ENCODE measurements at places on chromosomes 7 and 10.

GRCh38 chr7:85464042-85464651 is 277.3 kb upstream of the SEMA3D start:
- no peak for DNase-seq

- DNase-seq = no peak
Observed at GRCh38 chr10:132926777-132927650, 15.4 kb downstream of the CFAP46 start.

GRCh38 chr10:104427989-104428388 is 74.4 kb downstream of the CFAP58 start:
- no peak for DNase-seq

GRCh38 chr10:69952069-69952800 is 100.4 kb upstream of the MACROH2A2 start:
- no peak for DNase-seq

GRCh38 chr7:81007051-81007450 is 88.2 kb upstream of the SEMA3C start:
- DNase-seq = no peak

DNA sequence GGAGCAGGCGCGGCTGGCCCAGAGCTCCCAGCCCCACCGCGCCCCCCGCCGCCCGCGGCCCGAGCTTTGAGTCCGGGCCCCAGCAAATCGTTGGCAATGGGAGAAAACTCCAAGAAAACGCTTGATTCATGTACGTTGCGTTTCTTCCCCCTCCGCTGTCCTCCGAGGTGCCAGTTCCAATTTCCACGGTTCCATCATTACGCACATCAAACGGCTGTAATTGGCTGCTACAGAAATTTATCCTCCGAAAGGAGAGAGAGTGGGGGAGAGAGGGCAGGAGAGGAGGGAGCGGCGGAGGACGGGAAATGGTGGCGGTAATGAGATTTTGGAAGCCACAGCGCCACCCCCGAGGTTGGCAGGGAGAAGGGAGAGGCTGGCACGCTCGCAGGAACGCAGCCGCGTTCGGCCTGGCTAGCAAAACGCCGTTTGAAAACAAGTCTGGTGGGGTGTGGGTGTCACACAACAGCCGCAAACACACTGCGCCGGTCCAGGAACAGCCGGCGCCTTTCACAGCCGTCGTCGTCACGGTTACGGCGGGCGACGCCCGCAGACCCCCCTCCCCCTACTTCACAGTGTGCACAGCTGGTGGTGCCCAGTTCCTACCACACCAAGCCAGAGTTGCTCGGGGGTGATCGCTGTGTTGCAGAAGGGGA is 57.5 kb downstream of the UNCX start:
- DNase-seq = no peak

DNA sequence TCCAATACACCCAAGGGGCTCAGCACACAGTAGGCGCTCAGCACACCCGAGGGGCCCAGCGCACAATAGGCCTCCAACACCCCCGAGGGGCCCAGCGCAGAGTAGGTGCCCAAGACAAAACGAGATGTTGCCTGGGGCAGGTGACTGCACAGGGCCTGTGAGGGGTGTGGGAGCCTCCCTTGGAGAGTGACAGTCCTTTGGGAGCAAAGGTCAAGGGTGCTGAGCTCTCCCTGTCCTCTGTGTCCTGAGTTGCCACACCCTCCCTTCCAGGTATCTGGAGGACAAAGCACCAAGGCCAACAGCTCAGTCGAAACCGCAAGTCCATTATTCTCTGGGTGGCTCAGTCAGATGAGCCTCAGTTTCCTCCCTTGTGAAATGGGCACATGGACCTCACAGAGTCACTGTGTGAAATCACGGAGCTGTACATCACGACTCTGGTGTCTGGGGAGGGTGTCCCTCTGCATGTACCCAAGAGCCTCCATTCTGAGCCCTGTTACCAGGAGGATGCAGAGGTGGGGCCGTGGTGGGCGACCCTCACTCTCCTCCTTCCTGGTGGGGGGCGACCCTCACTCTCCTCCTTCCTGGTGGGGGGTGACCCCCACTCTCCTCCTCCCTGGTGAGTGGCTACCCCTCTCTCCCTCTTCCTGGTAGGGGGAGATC is 81.3 kb downstream of the FOXL3 start:
- DNase-seq = no peak

- DNase-seq = peak; percentile 48
Observed at GRCh38 chr7:45028138-45028919, 28.3 kb downstream of the CCM2 start.

GRCh38 chr7:41637049-41637448 is 65.8 kb downstream of the INHBA start:
- no peak for DNase-seq

DNA sequence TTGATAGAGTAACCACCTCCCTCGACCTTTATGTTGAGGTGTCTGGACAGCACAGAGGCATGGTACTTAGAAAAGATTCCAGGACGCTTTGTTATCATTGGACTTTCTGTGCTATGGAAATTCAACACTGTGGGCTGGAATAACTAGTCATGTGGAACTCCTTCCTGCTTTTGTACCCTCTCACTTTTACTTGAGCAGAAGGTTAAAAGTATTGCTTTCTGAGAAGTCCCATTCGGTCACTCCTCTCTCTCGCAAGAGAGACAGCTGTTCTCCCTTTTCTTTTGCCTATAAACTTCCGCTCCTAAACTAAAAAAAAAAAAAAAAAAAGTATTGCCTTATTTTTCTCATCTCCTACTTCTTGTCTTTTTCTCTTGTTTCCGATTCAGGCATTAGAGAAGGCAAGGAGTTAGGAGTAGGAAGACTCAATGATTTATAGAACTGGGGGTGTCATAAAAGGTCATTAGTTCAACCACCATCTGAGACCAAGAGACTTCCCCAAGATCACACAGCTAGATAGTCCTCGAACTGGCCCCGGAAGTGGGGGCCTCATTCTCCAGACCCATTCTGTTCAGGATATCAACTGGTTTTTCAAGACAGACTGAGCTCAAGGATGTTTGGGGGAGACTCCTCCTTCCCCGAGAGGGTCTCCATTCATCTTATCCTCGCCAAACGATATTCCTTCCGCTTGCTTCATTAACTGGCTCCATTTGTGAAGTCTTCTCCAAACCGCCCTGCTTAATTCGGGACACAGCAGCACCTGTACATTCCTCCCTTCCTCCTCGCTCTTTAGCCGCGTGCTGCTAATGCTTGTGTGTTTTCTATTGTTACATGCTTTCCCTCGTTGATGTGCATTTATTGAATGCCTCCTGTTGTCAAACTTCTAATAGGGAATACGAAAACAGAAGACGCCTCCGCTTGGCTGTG is 995 bp upstream of the INPP5F start:
- no peak for DNase-seq

DNA sequence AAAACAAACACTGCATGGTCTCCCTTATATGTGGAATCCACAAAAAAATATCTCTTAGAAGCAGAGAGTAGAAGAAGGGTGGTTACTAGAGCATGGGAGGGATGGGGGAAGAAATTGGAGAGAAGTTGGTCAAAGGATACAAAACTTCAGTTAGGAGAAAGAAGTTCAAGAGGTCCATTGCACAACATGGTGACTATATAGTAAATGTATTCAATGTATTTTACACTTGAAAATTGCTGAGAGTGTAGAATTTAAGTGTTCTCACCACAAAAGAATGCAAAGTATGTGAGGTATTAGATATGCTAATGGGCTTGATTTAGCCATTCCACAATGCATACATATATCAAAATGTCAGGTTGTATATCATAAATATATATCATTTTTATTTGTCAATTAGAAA is 232.0 kb upstream of the CELF2 start:
- DNase-seq = no peak

GRCh38 chr7:147492606-147493005 is 1098.0 kb upstream of the C7orf33 start:
- DNase-seq = no peak

DNA sequence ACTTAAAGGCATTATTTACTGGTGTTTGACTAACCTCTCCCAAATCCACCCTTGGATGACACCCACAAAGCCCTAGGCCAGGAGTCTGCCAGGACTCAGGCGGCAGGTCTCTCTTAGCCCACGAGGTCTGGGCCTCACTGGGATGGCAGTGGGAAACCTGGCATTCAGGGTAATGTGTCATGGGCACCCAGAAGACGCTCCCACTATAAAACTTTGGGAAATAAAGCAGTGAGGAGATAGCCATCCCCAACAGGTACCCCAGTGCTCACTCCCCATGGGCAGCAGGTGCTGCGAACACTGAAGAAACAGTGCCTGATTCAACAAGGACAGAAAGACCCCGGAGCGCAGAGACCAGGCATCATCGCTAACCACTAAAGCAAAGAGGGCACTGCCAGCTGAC is 14.4 kb upstream of the PTPRN2 start:
- no peak for DNase-seq

DNA sequence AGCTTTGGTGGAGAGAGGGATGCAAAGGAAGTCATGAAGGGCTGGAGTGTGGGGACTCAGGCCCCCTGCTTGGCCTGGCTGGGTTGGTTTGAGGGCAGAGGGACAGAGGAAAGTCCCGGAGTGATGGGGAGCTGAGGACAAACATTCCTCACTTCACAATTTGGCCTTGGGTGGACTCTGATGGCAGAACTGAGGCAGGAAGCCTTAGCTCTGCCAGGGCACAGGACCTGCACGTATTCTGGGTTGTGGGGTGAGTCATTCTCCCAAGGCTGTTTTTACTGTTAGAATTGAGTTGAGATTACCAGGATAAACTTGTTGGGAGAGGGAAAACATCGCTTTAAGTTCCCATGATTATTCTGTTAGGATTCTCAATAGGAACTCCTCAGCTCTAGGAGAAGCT is 2.6 kb downstream of the GOLGA7B start:
- no peak for DNase-seq

DNA sequence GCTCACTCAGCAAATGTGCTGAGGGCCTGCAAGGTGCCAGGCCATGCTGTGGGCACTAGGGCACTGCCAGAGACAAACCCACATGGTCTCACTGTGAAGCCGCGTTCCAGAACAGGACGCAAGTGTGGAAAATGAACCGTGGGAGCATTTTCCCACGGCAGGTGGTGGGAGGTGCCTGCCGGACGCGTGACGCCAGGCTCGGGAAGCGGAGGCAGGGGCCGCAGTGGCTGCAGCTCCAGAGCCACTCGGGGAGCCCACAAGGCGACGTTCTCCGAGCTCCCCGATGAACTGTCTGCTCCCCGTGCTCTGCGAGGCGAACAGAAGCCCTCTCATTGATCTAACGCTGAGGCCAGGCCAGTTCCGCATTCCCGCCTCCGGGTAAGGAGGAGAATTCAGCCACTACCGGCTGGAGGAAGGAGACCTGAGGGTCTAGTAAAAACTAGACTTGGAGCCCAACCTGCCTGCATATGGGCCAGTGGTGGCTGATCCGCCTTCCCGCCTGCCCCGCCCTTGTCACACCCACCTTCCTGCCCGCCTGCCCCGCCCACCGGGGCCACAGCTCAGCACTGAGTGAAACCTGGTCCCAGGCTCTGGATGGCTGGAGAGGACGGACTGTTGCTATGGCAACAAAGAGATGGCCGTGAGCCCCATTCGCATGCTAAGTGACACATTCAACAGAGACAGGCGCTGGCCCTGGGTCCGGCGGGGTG is 13.1 kb downstream of the ADGRA1 start:
- peak; percentile 42 for DNase-seq

- no peak for DNase-seq
Observed at GRCh38 chr10:63217120-63217605, 84.0 kb downstream of the NRBF2 start.

- no peak for DNase-seq
Observed at GRCh38 chr7:134992626-134993179, 6.4 kb downstream of the AGBL3 start.

GRCh38 chr7:127151379-127151778 is 101.4 kb downstream of the GRM8 start:
- no peak for DNase-seq

GRCh38 chr10:7475046-7475911 is 64.4 kb upstream of the SFMBT2 start:
- DNase-seq = no peak

- no peak for DNase-seq
Observed at GRCh38 chr7:73980206-73980605, 47.8 kb upstream of the ELN start.

All from activated CD4-positive, CD25-positive, alpha-beta regulatory T cell treated with anti-CD3 and anti-CD28 coated beads, Interleukin-2, amount 50 U/mL, for 72 hours (primary cell).